ENCODE measurements at places on chromosomes 5 and 9. TPM values are rescaled to one million over a fixed set of nuclear protein-coding genes. Genes with fewer than 3 reads are reported as not detected.

DNA sequence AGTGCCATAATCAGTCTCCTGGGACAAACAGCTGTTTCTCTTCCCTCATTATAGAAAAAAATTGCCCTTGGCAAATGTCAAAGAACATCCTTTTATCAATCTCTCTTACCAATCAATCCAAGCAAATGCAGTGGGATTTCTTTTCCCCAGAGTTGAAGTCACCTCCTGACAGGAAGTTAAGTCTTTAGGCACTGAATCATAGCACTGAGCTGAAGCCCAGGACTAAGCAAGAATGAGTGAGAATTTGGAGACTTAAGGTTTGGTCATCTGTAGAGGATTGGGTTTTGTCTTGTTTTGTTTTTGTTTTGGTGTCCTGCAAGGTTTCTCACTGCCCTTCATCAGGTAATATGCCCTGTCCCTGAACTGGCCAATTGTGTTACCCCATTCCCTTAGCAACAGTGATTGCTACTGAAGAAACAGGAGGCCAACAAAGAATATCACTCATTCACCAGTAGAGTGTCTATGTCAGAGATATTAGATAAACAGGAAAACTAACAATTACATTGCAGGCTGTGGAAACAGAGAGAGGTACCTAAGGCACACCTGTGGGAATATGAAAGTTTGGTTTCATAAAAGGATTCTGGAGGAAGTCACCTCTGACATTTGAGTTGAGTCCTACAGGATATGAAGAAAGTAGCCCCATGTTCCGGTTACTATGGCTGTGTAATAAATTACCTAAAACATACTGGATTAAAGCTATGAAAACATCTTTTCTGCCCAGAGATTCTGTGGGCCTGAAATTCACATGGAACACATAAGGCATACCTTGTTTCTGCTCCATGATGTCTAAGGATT lies 4.5 kb upstream of the FXN start:
- DNase-seq = no peak

Gene TLX3
- not detected for total RNA-seq

Gene TMEM245
- 39.6 TPM for total RNA-seq

DNA sequence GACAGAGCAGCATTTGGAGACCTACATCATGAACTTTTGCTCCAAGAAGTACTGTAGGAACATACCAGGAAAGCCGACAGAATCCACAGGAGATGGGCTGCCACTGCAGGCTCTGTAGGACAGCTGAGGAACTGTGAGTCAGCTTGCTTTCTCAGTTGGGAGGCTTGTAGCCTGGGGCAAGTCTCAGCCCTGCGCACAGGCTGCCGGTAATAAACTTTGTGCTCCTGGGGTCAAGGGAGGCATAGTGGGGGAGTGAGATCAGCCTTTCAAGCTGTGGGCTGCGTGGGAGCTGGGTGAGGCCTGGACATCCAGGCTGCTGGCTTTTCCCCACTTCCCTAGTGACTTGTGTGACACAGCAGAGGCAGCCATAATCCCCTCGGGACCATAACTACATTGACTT lies 718.0 kb upstream of the CDH10 start:
- no peak for DNase-seq

Gene PCDHB9
- 3.1 TPM for total RNA-seq

GRCh38 chr5:91556-92263 lies at the start of gene PLEKHG4B:
TSS of gene PLEKHG4B (plus strand) at chr5:92168. CDS start at chr5:92232, 64 bp downstream.
- no peak for DNase-seq

Gene RXRA
- 28.2 TPM for total RNA-seq

Gene FOXD4L6
- total RNA-seq = not detected

- DNase-seq = no peak
Observed at GRCh38 chr5:144453753-144454152, 283.1 kb downstream of the KCTD16 start.

DNA sequence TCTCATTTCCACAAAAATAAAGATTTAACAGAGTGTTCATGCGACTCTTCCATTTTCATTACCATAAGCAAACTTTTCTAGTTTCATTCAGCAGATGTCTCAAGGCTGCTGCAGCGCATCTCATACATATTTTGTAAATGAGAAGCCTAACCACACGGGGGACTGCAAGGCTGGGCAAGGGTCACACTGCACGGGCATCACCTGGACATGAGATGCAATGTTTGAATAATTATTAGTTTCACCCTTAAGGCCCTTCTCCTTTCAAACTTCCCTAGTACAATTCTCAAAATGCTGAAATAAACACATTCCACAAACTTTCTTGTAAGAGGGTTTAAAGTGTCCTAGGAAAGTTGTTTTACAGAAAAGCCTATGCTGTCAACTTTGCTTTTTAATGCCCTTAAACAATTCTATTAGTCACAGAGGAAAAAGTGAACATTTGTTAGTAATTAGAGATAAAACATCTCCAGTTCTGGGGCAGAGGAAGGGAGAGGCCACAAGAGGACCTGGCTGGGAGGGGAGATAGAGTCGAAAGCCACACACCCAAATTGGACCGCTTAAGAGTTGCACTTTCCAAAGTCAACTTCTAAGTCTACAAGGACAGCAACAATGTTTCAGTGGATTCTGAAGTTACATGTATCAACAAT lies 1.3 kb downstream of the DENND1A start:
- DNase-seq = no peak

GRCh38 chr9:27460226-27461023 lies 63.7 kb upstream of the IFNK start:
- DNase-seq = no peak

DNA sequence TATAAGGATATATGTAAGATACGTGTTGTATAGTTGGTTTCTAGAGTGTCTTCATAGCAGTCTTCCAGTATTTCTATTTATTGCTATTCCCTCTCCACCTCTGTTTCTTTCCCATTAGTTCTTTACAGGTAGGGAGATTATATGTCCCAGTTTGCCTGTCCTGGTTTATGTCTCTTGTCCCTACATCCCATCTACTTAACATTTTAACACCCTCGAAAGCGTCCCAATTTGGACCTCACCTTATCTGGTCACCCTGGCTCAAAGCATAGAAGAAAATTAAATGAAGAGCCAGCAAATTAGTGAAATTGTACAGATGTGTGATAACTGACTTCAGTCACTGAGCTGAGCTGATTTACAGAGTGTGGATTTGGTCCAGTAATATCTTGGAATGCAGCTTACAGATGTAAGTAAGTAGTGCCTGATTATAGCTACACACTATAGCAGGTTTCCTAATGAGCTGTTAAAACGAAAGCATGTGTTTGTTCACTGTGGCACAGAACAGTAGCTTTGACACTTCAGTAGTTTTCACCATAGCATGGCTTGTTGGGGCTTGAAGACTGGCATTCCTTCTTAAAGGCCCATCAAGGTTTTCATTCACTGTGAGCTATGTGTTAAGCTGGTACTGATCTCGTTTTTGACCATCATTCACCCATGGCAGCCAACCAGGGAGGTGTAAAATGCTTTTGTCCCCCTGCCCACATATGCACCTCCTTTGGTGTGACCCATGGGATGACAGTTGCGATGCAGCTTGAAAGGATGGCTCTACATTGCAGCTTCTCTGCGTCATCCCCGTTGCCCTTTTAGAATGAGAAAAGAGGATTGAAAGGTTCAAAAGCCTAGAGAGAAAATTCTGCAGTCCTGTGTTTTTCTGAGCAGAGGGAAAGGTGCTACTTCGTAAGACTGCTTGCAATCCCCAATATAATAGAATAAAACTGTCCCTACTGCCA lies 192.1 kb upstream of the DMRT1 start:
- no peak for DNase-seq

Gene BAAT
- 0.24 TPM for total RNA-seq

Gene VLDLR
- total RNA-seq = 97.7 TPM

Gene AGXT2
- total RNA-seq = not detected

GRCh38 chr9:93464876-93465275 lies 11.5 kb upstream of the FAM120AOS start:
- DNase-seq = no peak

- DNase-seq = no peak
Observed at GRCh38 chr5:104048231-104048630, 485.6 kb upstream of the NUDT12 start.

Gene NEUROG1
- not detected for total RNA-seq

Gene PAX5
- not detected for total RNA-seq

DNA sequence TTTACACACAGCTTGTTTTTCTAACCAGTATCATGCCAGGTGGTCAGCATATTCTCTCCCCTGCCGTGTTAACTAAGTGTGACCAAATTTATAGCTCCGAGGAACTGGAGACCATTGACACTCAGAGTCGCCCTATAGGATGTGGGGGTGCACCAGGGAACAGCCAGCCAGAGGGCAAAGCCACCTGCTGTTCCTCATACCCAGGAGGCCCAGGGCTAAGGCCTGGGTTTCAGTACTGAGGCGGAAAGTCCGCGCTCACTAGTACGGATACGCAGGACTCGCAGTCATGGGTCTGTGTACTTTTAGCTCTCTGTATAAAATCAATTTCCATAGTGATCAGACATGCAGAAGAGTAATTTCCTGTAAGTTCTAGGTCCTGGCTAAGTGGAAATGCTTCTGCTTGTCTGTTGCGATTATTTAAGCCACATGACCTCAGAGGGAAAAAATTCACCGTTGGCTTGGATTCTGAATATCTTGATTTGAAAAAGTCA lies 247.0 kb downstream of the AOPEP start:
- DNase-seq = no peak

DNA sequence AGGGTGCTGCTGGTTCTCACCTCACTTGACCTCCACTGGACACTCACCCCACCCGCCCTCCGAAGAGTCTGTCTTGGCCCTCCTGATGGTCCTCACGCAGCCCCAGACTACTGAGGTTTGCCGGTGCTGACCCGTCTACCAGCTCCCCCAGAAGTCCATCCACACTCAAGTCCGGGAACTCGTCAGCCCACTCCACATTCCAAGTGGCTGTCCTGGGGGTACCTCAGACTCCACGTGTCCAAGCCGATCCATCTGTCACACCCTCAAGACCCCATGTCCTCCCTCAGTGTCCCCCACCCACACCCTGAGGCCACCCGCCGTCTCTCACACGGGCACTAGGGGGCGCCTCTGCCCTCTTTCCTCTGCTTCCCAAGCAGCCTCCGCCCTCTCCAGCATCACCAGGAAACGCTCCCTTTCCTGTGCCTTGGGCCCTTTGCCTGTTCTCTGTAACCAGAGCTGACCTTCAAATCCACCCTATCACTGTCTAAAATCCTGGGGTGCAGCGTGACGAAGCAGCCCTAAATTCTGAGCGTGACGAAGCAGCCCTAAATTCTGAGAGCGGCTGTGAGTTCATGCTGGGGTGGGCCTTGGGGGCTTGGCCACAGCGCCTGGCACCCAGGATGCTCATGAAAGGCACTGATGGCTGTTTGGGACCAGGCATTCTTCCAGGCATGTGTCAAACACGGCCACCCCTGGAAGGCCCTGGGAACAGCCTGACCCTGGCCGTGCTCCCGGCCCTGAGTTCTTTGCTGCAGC lies 95.7 kb downstream of the KCNT1 start:
- no peak for DNase-seq

Gene CTNND2
- 2.1 TPM for total RNA-seq

- no peak for DNase-seq
Observed at GRCh38 chr5:170501931-170502330, 1.9 kb upstream of the KCNIP1 start.

DNA sequence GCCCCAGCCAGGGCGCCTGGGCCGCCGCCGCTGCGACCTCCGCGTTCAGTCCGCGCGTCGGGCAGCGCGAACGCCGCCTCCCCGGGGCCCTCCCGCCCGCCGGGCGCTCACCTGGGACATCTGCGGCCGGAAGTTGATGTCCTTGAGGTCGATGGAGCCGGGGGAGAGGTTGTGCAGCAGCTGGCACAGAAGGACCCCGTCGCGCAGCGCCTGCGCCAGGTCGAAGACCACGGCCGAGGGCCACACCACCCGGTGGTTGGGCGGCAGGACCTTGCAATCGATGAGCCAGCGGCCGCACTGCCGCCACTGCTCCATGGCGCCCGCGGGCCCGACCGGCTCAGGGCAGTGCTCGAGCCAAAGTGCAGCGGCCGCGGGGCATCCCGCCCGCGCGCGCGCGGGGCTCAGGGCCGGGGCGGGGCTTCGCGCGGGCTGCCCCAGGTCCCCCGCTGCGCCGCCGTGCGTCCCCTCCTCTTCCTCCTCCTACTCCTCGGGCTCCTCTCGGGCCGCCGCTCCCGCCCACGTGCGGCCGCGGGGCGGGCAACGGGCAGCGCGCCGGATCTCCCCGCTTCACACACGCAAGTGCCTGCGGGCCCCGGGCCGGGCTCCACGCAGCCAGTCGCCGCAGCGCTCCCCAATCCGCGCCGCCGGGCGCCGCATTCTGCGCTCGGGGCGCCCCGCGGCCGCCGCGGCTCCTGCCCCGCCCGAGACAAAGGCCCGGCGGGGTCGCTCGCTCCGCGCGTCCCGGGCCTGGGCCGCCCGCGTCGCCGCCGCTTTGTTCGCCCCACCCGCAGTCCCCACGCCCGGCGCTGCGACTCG lies at the start of gene VAV2:
Gene VAV2, minus strand, starts transcription at position 361 of the 816 bp plus-strand sequence. Its CDS starts 46 bp downstream, at position 315.
- peak; percentile 85 for DNase-seq

Gene IPO11
- total RNA-seq = 17.2 TPM

- DNase-seq = no peak
Observed at GRCh38 chr5:117131876-117132275, 557.3 kb upstream of the SEMA6A start.

Gene CYLC2
- total RNA-seq = not detected

Gene LHX3
- total RNA-seq = not detected

- DNase-seq = no peak
Observed at GRCh38 chr5:32984851-32985610, 273.9 kb downstream of the NPR3 start.

DNA sequence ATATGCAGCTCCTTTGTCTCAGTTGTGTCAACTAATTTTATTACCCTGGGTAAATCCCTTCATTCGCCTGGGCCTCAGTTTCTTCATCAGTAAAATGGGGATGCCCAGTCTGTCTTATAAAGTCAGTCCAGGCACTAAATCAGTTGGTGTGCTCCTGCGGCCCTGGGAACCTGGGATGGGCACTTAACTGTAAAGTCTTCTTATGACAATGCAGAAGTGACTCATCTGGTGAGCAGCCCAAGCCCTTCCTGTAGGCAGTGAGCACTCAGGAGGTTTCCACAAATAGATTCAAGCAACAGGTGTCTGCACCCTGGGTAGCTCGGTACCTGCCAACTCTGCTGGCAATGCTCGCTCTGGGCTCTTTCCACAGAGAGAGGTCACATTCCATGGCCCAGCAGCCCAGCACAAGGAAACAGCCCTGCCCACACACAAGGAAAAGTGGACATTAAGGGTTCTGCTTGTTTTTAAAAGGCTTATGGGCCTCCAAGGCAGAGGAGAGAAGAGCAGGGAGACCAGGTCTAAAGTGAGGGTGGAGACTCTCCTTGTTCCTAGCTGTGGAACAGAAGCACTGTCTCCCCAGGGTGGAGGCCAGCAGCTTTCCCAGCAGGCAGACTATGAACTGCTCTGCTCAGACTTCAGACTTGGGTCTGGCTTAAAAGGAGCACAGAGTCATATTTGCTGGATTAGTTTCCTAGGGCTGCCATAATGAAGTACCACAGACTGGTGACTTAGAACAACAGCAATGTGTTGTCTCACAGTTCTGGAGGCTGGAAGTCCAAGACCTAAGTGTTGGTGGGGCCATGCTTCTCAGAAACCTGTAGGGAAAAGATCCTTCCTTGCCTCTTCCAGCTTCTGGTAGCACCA lies 89.7 kb upstream of the ADRA1B start:
- no peak for DNase-seq
